ENCODE measurements at places on chromosomes 2 and 18.

DNA sequence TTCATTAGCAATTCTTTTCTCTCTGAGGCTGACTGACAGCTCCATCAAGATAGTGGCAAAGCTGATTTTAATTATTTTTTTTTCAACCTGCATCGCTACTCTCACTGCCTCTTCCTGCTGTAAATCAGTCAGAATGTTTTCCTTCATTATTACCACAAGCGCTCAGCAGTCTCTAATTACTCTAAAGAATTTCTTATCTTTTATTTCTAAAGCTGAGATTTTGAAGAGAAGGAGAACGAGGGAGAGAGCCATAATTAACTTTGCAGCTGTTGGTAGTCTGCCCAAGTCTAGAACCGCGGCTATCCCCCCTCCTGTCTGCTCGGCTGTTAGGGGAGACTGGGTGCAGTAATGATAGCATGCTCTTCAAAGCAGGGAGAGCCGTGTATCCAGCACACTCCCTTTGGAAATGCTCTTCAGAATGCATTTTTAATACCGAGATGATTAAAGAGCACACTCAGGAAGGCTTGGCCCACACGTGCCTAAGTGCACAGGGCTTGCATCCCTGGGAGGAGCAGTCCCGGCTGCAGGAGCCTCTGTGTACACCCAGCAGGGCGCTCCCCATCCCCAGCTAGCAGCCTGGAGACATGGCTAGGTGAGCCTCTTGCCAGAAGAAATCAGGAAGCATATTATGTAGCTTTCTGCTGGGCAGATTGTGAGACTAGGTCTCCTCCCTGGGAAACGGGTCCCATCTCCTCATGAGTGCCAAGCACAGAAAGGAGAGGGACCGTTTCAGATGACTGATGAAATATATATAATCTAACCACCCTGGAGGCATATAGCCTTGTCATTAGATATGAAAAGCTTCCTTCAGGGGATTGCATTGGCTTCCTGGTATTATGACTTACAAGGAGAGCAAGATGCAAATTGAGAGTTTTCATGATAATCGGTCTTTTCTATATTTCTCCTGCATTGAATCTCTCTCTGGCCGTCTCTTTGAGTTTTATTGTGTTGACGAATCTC, 555.2 kb downstream of the CMPK2 start:
- no peak for DNase-seq

DNA sequence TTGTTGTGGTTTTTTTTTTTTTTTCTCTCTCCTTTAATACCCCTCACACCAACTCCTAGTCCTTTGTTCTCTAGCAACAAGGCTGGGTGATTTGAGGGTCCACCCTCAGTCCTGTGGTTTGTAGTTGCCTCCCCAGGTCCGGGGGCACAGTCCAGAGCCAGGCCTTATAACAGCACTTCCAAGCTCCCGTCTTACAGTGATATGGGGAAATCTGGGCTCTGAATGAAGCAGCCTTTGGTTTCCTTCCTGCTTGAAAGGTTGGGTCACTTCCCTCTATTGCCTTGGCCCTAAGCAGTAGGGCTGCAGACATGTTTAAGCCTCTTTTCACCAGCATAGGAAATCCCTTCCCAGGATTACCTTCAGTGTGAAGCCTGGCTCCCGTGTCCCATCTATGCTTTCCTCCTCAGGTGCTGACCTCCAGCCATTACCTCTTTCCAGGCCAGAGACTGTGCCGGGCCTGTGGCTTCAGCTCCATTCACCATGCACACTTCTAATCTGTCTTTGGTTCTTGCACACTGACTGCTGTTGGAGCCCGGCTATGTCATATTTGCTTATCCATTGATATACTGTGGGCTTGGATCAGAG, 21.2 kb upstream of the NTSR2 start:
- no peak for DNase-seq

DNA sequence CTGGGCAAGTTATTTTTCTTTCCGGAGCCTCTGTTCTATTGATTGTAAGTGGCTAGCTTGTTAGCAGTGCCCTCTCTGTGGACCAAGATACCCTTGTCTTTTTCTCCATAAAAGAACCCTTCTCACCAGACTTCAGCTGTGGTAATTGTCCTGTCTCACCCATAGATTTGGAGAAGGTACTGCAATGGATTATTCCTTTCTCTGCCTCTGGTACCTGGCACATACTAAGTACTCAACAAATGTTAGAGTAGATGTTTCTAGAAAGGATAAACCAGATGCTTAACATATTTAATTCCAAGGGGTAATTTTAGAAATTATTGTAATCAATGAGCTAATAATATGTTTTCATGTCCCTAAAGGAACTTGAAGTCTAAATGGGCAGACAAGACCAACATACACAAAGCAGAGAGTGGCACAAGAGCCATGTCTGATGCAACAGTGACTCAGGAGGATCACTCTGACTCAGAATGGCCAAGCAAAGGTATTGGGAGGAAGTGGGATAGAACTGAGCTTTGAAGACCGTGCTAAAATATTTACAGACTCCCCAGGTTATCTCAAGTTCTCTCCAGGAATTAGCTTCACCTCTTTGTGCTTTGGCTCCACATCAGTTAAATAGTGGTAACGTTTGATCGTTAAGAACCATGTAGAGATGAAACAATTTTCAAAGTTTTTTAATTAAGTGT, 129.7 kb upstream of the OSR1 start:
- DNase-seq = no peak

DNA sequence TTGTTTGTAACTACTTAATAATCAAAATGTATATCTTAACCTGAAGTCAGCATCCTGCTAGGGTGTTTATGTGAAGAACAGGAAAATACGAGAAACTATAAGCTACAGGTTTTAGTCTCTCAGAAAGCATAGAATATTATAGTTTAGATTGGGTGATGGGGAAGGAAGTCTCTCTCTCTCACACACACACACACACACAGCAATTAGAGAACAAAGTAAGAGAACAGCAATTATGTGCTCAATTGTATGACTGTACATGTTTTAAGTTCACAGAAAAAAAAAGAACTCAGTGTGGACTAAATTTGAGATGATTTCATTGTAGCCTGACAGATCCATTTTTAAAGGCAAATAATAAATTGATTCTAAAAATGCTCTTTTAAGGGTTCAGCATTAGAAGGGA, 94.3 kb upstream of the ZNF516 start:
- DNase-seq = no peak

- DNase-seq = no peak
Observed at GRCh38 chr2:30282721-30283120, 51.4 kb downstream of the LBH start.

DNA sequence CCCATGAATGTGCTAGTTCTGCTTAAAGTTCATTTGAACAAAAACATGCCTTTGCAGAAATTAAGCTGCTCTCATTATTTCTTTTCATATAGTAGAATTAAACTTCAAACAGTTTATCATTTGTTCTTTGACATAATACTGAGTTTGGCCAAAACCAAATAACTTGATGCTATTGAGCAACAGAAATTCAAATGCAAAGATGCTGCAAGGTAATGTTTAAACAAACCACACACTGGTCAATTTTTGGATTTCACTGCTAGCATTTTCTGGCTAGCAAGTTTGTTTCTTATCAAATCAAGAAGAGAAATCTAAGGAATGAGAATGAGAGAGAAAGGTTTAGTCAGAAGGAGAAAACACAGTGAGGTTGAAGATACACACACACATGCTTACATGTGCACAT, 80.0 kb downstream of the LYPD1 start:
- no peak for DNase-seq

DNA sequence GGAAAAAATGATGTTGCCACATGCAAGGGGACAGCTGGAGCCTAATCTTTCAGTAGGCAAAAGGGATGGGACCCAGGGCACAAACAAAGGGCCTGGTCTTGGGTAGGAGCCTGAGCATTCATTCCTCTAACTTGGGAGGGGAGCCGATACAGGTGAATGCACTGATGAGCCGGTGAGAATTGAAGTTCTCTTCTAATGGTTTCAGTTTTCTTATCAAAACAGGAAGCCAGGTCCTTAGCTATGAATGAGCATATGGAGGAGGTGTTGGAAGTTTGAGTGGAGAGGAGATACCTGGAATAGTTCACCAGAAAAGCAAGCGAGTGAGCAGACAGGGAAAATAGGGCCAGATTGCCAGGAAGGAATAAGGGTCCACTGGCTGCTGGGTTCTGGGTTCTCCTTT, 10.1 kb downstream of the DPP4 start:
- no peak for DNase-seq

DNA sequence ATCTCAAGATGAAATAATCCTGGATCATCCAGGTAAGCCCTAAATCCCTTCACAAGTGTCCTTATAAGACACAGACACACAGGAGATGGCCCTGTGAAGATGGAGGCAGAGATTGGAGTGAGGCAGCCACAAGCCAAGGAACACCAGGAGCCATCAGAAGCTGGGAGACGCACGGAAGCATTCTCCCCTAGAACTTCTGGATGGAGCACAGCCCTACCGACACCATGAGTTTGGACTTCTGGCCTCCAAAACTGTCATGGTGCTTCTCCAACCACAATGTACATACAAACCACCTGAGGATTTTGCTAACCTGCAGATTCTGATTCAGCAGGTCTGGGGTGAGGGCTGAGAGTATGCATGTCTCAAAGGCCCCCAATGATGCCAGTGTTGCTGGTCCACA, 42.5 kb downstream of the ADD2 start:
- no peak for DNase-seq

- DNase-seq = no peak
Observed at GRCh38 chr2:60070736-60071489, 482.5 kb downstream of the BCL11A start.

DNA sequence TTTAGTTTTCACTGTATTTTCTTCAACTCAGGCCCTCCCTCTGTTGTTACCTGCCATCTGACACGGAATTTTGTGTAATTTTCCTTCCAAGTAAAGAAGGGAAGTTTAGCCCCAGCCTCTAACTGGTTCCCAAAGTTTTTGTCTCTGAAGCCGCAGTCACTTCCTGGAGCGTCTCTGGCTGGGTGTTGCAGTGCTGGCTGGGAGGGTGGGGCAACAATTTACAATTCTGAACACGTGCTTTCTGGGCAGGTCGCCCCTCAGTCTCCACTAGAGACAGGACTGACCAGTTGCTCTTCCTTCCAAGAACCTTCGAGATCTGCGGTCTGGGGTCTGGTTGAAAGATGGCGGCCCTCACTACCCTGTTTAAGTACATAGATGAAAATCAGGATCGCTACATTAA, 3.5 kb downstream of the CNDP2 start:
- DNase-seq = no peak

DNA sequence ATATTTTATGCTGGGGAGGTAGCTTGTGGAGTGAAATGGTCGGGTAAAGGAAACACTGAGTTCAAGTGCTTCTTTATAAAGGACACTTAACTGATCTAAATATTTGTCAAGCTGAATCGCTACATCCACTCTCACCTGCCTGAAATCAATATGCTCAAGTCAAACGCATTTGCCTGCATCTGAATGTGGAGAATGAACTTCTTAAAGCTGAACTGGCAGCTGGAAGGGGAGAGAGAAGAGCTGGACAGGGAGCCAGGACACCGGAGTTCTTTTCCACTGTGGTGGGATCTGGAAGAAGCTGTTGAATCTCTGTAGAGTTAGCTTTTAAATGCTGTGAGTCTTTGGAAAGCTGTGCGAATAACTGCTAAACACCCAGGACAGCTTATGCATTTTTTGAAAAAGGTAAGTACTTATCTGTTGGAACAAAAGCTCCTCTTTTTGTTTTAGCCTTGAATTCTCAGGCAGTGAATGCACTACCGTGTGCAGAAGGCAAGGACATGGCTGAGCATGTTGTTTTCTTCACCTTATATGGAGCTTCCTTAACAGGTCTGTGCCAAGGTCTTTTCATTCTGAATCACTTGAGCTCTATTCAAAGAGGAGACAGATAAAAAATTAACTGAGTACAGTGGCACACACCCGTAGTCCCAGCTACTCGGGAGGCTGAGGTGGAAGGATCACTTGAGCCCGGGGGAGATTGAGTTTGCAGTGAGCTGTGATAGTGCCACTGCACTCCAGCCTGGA, 74.2 kb upstream of the KLF7 start:
- DNase-seq = no peak

- no peak for DNase-seq
Observed at GRCh38 chr2:129253461-129253812, 726.0 kb upstream of the RAB6C start.

- DNase-seq = no peak
Observed at GRCh38 chr2:189545418-189545817, 35.2 kb downstream of the SLC40A1 start.

- no peak for DNase-seq
Observed at GRCh38 chr18:50053111-50053510, 141.8 kb downstream of the MYO5B start.

GRCh38 chr18:60809937-60810336, 437.4 kb upstream of the MC4R start:
- no peak for DNase-seq

GRCh38 chr18:27922780-27923179, 254.2 kb downstream of the CDH2 start:
- no peak for DNase-seq

DNA sequence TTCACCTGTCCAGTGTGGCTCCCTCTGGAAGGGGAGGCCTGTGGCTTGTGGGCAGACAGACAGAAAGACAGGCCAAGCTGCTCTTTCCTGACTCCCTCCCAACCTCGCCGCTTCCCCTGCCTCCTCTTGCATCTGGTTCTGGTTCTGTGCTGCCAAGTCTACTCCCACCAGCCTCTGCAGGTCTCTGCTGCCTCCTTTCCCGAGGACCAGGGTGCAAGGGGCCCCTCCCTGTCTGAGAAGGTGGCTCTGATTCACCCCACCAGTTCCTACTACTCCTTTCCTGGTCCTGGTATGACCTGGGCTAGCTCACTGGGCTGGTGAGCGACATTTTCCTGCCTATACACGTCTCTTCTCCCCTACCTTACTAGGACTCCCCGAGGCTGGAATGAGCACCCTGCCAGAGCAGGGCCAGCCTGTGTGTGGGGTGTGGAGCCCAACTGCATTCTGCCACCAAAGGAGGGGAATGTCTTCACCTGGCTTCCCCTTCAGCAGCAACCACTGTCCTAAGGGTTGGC, 238.5 kb downstream of the CELF4 start:
- DNase-seq = no peak

DNA sequence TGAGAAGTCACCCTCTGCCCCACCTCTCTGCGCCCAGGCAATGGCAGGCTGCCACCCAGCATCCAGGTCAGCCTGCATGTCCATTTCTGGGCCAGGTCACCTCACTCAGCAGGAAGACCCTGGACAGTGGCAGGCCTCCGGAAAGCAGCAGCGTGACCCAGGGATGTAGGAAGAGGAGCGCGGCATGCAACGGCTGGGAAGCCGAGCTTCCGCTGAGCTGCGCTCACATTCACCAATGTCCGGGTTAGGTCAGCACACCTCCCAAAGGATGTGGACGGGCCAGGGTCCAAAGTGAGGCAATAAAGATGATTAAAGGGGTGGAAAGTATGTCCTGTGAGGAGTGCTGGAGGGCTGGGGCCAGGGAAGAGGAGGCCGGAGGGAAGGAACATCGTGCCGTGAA, 174.5 kb downstream of the CTIF start:
- no peak for DNase-seq

- DNase-seq = no peak
Observed at GRCh38 chr2:66694087-66694860, 259.3 kb downstream of the MEIS1 start.

GRCh38 chr2:138086576-138086975, 122.3 kb downstream of the HNMT start:
- no peak for DNase-seq

DNA sequence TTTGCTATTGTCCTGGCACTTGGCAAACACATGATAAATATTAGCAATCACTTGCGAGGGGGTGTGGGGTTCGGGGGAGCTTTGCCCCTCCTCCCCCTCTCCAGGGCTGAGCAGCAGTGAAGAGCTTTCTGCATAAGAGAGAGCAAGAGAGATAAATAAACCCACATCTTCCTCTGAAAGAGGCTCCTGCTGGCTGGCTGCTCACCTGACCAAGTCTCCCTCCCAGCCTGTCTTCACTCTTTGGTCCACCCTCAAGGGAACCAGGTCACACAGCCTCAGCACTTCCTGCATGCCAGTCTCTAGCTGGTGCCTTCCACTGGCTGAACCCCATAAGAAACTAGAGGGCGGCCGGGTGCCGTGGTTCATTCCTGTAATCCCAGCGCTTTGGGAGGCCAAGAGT, 18.5 kb upstream of the YWHAQ start:
- no peak for DNase-seq

Measured in activated naive CD4-positive, alpha-beta T cell (primary cell).